ENCODE measurements at places on chromosomes 13 and 19.

- no peak for DNase-seq
Observed at GRCh38 chr19:11781295-11782057, 14.7 kb downstream of the ZNF441 start.

- DNase-seq = no peak
Observed at GRCh38 chr19:31882709-31883108, 462.7 kb upstream of the ZNF507 start.

DNA sequence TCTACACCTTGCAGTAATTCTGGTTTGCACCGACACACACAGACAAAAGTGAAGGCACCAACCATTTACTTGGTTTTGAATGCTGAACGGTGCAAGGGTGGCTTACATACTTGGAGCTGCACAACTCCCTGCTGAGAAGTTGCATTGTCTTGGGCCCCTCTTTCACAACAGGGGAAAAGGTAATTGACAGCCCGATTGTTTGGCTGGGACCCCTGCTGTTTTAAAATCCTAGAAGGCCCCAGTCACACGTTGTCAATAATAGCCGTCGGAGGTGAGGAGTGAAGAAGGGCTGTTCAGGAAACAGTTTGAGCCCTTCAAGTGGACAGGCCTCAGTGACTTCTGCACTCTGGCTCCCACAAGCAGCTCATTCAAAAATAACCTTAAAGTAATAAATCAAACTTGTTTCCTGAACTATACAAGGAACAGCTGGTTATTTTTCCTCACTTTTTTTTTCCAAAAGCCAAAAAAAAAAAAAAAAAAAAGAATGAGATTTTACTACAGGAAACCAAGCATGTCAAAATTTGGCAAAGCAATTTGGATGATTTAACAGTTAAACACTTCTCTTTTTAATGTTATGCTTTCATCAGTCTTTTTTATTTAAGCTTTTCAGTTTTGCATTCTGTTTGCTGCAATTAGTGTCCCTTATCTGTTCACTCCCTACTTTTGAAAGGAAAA lies 19.0 kb upstream of the SPRY2 start:
- no peak for DNase-seq

DNA sequence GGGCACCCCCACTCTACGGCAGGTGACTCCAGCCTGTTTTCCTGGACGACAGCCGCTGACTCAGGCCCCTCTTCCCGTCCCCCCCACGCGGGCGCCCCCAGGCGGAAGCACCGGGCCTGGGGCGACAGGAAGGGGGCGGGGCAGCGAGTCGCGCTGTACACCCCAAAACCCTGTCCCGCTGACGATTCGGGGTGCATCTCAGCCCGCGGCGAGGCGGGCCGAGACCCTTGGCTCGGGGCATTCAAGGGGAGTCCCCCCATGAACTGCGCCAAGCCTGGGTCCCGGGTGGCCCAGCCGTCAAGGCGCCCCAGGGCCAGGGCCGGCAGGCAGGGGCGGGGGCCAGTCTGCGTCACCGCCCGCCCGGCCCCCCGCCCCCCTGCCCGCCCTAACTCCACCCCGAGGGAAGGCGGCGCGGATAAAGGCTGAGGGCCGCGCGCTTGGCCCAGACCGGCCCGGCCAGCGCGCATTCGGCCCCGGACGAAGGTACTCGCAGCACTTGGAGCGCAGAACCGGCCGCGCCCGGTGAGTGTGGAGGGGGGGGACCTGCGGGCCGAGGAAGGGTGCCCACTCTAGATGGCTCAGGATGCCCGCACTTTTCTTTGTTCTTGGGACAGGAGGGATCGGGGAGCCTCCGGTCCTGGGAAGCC lies at the start of gene MIDN:
Gene MIDN, plus strand, starts transcription at position 445 of the 647 bp plus-strand sequence. CDS start 1,714 bp downstream, outside the sequence.
- peak; percentile 61 for DNase-seq

GRCh38 chr13:64672751-64673150 lies 2557.4 kb downstream of the PCDH9 start:
- DNase-seq = no peak

- peak; percentile 75 for DNase-seq
Observed at GRCh38 chr19:50537769-50538230, 24.1 kb upstream of the ASPDH start.

DNA sequence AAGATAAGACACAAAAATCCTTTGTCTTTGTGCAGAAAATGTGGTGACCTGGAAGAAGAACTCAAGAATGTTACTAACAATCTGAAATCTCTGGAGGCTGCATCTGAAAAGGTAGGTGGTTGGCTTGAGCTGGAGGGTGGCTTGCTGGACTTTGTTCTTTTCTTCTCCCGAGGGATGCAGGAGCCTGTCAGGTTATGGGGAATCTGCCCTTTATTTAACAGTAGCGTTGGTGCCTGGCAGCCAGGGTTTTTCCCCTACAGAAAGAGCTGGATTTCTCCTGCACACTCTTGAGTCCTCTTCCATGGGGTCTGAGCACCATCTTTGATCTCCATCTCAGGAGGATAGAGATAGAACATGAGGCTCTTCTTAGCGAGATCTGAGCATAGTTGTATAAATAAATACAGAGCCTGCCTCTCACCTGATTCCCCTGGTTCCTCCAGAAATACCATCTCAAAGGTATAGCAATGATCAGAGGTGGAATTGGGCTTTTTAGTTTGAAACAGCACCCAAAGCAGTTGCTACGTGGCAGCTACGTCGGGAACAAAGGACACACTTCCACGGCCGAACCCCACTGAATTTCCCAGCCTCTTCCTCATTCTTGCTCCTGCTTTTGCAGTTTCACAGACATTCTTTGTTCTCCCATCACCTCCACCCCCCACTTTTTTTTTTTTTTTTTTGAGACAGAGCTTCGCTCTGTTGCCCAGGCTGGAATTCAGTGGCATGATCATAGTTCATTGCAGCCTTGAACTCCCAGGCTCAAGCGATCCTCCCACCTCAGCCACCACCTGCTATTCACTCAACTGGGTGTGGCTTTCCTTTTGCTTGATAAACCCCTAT lies 12.9 kb downstream of the TPM4 start:
- no peak for DNase-seq

DNA sequence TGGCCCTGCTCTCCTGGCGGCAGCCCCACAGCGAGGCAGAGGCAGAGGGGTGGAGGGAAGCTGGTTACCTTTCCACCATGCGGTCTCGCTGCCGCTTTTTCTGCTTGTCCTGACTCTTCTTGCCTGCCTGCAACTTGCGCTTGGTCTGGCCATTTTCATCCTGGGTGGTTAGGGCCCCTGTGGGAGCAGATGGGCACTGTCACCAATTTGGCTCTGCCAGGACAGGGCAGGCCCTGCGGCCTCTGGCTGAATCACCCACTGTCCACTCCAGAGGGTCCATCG lies 19.6 kb upstream of the AKAP8 start:
- DNase-seq = no peak

DNA sequence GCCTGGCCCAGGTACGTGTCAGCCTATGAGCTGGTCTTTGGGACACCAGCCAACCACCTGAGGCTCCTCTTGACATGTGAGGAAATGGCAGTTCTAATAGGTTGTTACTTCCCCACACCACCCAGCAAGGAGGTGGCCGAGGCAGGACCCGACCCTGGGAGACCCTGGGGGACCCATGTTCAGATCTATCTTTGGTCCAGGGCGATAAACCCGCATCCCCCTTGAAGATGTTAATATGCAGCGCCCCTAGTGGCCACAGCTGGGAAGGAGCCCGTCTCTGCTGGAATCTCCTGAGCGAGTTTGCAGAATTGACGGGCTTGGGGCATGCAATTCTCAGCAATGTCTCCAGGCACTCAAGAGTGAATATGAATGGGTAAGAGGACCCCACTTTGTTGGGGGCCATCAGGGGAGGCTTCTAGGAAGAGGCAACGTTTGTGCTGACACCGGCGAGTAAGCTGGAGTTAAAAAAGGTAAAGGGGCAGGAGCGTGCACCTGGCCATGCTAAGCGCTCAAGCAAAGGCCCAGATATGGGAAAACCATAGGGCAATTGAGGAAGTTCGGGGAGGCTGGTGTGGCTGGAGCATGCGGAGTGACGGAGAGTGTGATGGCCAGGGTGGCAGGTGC lies 1.5 kb upstream of the MYO1F start:
- peak; percentile 51 for DNase-seq

- no peak for DNase-seq
Observed at GRCh38 chr13:35557475-35557874, 81.0 kb upstream of the MAB21L1 start.

DNA sequence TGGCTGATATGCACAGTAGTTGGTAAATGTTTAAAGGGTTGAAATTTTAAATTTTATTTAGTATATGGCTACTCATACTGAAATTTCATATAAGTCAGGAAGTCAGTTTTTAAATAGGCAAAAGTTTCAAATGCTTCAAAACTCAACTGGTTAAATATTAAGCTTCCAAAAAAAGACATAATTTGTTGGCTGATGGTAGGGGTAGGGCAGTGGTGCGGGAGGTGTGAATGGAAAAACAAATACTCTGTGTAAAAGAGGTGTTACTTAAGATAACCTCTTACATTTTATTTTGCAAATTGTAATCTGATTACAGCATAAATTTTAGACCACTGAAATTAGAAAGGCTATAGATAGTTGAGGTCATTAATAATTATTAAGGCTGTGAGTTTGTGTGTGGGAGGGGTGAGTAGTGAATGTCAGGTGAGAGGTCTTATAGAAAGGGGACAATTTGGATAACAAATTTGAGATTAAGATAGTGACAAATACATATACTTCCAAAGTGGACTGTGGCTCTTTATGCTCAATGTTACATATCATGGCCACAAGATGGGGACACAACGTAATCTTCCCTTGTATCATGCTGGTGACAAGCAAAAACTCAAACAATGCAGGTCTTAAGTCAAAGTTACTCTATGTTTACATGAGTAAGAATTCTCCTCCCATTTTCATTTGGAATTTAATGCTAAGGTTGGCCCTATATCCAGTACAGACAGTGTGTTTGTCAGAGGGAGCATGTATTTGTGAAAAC lies 36.6 kb upstream of the OXGR1 start:
- DNase-seq = no peak

DNA sequence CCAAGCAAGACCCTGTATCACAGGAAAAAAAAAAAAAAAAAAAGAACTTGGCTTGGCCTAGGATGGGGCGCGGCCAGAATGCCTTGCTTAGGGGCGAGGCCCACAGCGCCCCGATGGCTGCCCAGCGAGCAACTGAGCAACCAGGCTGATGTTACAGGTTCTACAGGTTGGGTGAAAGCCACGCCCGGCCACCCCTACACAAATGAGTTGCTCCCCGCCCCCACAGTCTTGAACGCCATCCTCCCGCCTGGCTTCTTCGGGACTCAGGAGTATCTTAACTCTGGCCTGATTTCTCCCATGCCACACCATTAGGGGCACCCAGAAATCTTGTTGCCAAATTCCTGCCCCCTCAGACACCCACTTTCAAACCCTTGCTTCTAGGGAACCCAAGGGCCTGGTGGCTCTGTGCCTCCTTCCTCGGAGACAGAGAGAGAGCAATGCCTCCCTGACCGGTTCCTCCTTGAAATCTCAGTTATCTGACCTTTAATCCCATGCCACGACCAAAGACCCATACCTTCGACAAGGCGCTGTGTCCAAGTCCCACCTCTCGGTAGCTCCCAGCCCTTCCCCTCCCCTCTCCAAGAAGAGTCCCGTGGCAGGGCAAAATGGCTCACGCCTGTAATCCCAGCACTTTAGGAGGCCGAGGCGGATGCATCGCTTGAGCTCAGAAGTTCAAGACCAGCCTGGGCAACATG lies 1.1 kb upstream of the CBLC start:
- DNase-seq = no peak

DNA sequence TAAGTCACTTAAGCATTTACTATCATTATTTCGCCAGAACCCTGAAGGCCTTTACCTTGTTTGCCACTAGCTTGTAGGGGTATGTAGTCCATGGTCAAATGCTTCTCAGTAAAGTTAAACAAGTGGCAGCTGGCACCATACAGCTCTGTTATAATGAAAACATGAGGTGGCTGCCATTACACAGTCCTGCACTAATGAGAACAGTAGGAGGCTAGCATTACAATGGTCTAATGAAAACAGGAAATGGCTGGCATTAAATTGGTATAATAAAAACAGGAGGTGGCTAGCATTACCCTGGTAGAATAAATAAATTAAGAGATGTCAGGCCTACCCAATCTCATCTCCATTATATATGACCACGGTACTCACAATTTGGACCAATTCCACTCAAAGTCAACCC lies 107.5 kb downstream of the PCDH17 start:
- no peak for DNase-seq

DNA sequence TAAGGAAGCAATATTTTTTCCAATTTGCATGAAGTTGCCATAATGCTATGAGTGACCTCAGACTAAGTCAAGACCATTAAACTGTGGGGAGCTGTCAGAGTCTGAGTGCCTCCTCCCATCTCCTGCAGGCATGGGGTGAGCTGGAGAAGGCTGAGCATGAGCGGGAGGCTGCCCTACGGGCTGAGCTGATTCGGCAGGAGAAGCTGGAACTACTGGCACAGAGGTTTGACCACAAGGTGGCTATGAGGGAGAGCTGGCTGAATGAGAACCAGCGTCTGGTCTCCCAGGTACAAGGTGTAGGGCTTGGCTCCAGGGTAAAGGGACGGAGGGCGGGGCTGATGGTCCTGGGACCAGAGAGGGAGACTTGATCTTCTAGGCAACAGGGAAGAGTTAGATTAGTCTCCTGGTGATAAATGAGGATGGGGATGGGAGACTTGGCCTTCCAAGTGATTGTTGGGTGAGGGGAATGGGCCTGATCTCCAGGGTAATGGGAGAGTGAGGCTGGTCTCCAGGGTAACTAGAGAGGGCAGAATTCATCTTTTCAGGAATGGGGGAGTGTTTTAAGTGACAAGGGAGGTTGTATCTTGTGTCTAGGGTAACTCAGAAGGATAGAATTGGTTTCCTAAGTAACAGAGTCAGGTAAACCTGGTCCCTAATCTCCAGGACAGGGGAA lies 36.0 kb downstream of the SPTBN4 start:
- no peak for DNase-seq

DNA sequence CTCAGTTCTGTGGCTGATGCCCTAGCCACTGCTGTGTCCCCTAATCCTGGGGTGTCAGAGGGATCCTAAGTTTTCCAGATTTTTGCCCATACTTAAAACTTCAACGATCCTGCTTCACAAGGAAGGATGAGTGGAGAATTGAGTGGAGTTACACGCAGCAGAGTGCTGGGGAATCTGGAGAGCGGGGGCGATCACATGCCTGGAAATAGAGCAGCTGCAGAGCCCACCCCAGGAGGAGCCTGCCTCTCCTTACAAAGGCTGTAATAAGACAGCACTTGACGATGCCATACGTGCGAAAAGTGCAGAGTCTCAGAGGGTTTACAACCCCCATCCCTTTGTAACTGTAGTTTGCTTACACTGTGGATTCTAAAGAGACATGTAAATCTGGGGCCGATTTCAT lies 40.6 kb downstream of the SUGP2 start:
- no peak for DNase-seq

DNA sequence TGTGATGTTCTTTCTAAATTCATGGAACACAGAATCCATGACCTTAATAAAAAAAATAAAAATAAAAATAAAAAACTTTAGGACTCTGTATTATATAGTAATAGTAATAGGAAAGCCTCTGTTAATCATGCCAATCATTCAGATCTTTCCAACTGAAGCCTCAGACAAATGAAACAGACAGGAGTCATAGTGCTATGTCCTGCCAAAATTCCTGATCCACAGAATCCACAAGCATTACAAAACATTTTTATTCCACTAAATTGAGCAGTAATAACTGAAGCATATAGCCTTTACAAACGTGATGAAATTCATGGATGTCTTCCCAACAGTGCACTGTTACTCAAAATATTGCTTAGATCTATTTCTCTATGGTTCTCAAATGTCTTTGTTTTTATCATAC lies 820.6 kb upstream of the PCDH9 start:
- DNase-seq = no peak

GRCh38 chr13:62710787-62711186 lies 1295.1 kb upstream of the PCDH20 start:
- no peak for DNase-seq

Data from D721Med (cell line).